ENCODE measurements at places on chromosomes 7 and 10.

DNA sequence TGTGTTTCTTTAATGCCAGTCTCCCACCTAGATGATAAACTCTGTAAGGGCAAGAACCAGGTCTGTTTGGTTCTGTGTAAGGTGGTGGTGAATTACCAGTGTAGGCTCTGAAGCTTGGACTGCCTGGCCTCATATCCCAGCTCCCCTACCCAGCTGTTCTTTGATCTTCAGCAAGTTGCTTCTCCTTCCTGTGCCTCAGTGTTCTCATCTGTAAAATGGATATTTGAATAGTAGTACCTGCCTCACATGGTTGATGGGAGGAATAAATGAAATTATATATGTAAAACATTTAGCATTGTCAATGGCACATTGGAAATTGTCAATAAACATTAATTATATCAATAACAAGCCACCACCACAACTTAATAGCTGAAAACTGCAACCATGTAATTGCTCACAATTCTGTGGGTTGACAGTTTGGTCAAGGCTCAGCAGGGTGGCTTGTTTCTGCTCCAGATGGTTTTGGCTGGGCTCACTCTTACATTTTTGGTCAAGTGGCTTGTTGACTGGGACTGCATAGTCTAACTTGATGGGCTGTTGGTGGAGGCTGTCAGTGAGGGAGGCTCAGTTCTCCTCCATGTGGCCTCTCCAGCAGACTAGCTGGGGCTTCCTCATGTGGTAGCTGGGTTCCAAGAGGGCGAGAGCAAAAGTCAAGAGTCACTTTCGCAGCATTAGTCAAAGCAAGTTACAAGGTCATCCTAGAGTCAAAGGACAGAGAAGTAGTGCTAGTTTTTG, 84.5 kb upstream of the DUSP5 start:
- no peak for DNase-seq

GRCh38 chr7:158760936-158761335, 56.3 kb upstream of the NCAPG2 start:
- no peak for DNase-seq

DNA sequence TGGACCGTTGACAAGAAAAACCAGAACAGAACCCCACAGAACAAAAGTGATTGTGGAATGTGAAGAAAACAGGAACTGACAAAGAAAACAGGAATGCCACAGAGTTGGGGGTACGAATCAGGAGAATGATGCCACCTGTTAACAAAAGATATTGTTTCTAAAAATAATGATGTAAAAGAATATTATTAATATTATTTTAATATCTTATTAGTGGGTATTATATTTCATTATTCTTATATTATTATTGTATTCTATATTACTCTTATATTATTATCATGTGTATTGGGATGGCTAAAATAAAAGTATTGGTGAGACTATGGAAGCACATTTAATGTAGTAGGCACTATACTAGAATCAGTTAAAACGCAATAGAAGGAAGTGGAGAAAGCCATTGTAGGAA, 659.0 kb upstream of the PCDH15 start:
- no peak for DNase-seq

DNA sequence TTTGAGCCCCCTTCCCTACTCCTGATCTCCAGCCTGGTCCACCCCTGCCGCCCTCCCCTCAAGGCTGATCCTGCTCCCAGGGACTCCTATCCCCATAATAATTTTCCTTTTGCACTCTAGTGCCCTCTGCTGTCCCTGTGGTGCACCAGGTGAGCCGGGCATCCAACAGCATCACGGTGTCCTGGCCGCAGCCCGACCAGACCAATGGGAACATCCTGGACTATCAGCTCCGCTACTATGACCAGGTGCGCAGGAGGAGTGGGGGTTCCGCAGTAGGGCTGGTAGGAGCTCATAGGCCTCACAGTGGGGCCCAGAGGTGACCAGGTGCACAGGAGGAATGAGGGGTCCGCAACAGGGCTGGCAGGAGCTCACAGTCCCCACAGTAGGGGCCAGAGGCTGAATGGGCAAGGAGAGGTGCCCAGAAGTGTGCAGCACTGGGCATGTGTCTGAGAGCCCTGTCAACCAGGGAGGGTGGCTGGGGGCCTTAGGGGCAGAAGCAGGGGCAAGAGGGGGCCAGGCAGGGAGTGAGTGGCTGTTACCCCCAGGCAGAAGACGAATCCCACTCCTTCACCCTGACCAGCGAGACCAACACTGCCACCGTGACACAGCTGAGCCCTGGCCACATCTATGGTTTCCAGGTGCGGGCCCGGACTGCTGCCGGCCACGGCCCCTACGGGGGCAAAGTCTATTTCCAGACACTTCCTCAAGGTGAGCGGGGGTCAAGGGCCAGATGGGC, 11.7 kb downstream of the EPHB6 start:
- DNase-seq: no peak

GRCh38 chr10:85362401-85362800, 1004.2 kb downstream of the GRID1 start:
- DNase-seq: no peak

DNA sequence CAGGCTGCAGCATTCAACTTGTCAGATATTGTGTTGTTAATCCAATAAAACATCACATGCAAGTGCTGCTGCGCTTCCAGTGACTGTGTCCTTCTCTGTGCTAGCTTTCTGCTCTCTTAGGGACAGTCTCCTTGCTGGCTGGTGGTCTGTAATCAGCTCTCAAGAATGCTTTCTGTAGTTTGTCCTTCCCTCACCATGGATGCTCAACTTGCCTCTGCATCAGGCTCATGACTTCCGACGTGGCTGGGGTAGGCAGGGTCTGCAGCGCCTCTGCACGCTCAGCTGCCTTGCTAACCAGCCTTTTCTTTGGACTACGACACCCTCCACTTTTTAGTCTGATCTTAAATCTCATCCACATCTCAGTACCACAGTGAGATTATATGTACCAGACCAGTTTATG, 58.3 kb downstream of the MMRN2 start:
- DNase-seq: no peak

GRCh38 chr10:15290150-15290549, 80.9 kb downstream of the FAM171A1 start:
- no peak for DNase-seq

DNA sequence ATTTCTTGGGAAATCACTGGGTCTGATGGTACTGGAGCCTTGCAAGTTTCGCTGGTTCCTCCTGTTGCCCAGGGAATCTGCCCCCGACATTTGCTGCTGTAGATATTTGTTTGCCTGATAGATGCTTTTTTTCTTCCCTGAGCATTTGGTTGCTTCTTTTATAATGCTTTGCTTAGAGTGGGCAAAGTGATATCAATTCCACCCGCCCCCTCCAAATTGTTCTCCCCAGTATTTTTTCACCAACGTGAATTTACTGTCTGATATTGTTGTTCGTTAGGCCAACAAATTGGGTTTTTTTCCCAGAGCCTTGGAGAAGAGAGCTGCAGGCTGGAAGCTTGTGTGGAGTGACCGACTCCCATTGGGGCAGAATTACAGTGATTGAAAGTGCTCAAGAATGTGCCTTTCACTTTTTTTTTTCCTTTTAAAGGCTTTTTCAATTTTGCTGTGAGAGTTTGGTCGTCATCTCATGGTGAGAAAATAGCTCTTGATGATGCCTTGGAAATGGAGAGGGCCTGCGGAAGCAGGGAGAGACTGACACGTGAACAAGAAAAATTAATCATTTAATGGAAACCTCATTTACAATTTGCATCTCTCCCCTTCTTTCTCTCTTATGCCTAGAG, 2.5 kb downstream of the GRK5 start:
- DNase-seq: no peak

- no peak for DNase-seq
Measured at GRCh38 chr10:99161165-99161564, 74.5 kb downstream of the HPSE2 start.

DNA sequence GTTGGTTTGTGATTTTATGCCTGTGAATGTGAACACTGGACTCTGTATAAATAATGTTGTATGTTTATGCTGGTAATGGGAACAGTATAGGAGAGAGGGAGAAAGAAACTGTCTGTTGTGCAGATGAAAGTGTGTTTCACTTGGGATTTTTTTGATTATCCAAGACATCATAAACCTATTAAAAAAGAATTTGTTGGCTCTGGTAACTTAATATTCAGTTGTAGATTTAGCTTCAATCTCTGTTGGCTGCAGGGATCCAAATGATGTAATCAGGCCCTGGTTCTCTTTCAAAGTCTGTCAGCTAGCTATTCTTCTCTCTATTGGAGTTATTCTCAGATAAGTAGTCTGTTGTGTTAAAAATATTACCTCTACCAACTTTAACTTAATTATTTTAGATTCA, 168.8 kb upstream of the RHOBTB1 start:
- DNase-seq: no peak

GRCh38 chr7:157087646-157088045, 51.1 kb upstream of the UBE3C start:
- no peak for DNase-seq

- no peak for DNase-seq
Measured at GRCh38 chr10:129954492-129955315, 9.4 kb downstream of the EBF3 start.

- no peak for DNase-seq
Measured at GRCh38 chr10:122286867-122287266, 15.8 kb downstream of the BTBD16 start.

GRCh38 chr10:26556748-26557640, 118.9 kb downstream of the APBB1IP start:
- no peak for DNase-seq

- DNase-seq: no peak
Measured at GRCh38 chr10:132298038-132298881, 9.5 kb downstream of the STK32C start.

- no peak for DNase-seq
Measured at GRCh38 chr10:42177077-42177792, 461.1 kb downstream of the ZNF33B start.

DNA sequence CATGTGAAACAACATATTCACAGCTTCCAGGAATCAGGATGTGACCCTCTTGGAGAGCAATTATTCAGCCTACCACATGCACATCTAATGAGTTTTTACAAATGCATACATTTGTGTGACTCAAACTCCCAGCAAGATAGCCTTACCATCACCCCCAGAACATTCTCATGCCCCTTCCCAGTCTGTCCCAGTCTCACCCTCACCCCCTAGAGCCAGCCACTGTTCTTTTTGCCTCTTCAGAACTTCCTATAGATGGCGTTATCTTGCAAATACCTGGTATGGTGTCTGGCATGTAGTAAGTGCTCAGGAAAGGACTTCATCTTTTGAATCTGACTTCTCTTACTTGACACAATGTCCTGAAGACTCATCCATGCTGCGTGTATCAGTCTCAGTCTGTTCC, 23.9 kb upstream of the AOC1 start:
- no peak for DNase-seq

GRCh38 chr10:15794569-15794968, 65.7 kb downstream of the MINDY3 start:
- no peak for DNase-seq

GRCh38 chr7:112189691-112190090, 16.5 kb downstream of the DOCK4 start:
- DNase-seq: no peak

DNA sequence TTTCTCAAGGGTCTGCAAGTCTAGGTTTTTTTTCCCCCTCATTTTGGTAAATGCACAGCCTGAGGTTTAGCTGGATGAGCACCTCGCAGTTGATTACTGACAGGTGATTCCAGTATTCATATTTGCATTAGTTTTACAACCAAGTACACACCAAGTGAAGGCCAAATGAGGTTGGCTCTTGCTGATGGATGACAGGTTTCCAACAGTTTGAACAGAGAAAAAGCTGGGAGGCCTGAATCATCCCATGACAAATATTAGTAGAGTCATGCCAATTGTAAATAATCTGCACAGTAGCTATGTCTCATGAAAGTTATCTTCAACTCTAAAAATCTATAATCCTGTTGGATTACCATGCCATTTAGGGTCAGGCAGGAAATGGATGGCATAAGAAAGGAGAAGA, 399.8 kb downstream of the HTR7 start:
- no peak for DNase-seq

- DNase-seq: no peak
Measured at GRCh38 chr10:3774018-3774813, 10.8 kb downstream of the KLF6 start.

All from stimulated activated CD4-positive, alpha-beta T cell treated with anti-CD3 and anti-CD28 coated beads, Interleukin-1b, Interleukin-23, amount 100 ng/mL, for 4 hours (primary cell).